ENCODE measurements at places on chromosomes 13 and 19.

DNA sequence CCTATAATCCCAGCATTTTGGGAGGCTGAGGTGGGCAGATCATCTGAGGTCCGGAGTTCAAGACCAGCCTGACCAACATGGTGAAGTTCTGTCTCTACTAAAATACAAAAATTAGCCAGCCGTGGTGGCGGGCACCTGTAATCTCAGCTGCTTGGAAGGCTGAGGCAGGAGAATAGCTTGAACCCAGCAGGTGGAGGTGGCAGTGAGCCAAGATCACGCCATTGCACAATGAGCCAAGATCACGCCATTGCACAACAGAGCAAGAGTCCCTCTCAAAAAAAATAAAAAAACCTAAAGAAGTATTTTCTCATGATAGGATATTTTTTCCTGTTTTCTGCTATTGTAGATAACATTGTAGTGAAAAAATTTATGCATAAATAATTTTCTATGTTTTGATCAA is 13.3 kb downstream of the IFT88 start:
- no peak for DNase-seq

- peak; percentile 38 for DNase-seq
Measured at GRCh38 chr19:49421039-49421877, 2.0 kb downstream of the PTH2 start.

DNA sequence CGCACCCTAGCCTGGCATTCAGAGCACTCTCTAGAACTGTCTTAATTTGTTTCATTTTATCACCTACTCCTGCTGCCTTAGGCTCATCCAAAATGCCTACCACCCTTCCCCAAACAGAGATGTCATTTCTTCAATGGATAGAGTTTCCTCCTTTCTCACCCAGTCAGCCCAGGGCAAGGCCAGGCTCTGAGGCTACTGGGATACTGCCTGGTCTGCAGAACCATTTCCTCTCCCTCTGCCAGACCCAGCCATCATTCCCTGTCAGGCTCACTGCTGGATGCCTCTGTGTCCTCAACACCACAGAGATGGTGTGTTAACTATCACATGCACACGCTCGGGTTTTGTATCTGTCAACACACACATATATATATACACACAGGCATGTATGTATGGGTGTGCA is 47.2 kb downstream of the C13orf42 start:
- no peak for DNase-seq

DNA sequence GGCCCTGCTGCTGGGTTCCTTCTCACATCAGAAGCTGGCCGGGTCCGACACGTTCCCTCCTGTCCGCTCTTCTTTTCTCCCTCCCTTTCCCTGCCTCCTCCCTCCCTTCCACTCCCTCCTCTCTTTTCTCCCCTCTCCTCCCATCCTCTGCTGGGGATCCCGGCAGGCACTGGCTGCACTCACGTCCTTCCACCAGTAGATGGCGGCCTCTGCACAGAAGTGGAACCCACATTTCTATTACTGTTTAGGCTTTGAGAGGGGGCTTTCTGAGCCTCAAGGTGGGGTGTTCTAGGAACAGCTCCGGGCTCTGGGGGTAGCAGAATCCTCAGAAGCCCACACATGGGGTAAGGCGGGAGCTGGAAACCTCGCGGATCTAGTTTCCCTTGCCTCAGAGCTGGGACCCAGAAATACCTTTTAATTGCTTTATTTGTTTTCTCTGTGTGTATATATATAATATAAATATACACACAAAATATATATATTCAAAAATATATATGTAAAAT is 294.2 kb downstream of the ZNF536 start:
- DNase-seq, result peak; percentile 37

- no peak for DNase-seq
Measured at GRCh38 chr19:57771417-57771816, 1.9 kb downstream of the ZNF586 start.

GRCh38 chr19:18742838-18743783 is 48.0 kb downstream of the COMP start:
- no peak for DNase-seq

GRCh38 chr19:1884291-1884718 is 991 bp downstream of the ABHD17A start:
- no peak for DNase-seq

DNA sequence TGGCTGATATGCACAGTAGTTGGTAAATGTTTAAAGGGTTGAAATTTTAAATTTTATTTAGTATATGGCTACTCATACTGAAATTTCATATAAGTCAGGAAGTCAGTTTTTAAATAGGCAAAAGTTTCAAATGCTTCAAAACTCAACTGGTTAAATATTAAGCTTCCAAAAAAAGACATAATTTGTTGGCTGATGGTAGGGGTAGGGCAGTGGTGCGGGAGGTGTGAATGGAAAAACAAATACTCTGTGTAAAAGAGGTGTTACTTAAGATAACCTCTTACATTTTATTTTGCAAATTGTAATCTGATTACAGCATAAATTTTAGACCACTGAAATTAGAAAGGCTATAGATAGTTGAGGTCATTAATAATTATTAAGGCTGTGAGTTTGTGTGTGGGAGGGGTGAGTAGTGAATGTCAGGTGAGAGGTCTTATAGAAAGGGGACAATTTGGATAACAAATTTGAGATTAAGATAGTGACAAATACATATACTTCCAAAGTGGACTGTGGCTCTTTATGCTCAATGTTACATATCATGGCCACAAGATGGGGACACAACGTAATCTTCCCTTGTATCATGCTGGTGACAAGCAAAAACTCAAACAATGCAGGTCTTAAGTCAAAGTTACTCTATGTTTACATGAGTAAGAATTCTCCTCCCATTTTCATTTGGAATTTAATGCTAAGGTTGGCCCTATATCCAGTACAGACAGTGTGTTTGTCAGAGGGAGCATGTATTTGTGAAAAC is 36.6 kb upstream of the OXGR1 start:
- no peak for DNase-seq

DNA sequence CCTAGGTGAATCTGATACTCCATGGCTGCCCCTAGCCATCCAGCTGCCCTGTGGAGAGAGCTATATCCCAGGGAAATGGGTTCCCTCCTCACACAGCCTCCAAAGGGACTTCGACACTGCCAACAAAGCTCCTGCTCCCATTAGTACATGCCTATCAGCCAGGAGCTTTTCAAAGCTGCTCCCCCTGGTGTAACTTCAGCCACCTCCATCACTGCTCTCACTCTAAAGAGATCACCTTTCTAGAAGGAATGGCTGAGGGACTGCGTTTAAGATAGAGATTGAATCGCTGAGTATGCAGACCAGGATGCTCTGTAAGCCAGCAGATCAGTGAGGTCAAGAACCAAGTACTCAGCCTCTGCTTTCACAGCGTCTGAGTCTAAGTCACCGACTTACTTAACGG is 213.7 kb downstream of the NALCN start:
- no peak for DNase-seq

DNA sequence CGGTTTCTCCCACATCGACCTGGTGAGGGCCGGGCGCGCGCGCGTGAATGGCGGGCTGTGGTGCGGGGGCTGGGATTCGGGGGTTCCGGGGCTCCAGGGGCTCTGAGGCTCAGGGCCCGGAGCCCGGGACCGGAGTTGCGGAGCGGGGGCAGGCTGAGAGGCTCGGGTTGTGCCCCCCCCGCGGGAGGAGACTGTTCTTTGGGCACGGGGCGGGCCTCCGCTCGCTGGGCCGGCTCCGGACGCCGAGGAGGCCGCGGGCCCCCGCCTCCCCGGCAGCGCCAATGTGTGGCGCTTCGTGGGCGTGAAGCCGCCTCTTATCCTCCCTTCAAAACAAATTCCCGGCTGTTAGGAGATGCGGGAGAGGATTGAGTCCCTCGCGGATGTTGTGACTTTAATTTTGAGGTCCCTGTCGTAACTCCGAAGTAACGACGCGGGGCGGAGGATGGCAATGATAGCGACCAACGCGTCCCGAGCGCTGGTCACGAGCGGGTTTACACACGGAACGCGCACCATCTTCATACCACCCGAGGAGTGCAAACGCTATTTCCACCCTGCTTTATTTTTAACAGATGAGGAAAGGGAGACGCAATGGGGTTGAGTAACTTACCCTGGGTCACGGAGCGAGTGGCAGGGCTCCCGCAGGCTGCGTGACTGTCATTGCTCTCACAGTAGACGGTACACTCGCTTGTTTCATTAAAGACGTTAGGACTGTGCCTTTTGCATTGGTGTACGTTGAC is 536 bp downstream of the UBA2 start:
- DNase-seq, result peak; percentile 45

GRCh38 chr19:7292352-7292949 is 1.8 kb downstream of the INSR start:
- no peak for DNase-seq

- DNase-seq, result no peak
Measured at GRCh38 chr19:7355151-7355820, 6.5 kb downstream of the ARHGEF18 start.

GRCh38 chr19:46240693-46241092 is 11.2 kb downstream of the IGFL1 start:
- no peak for DNase-seq

GRCh38 chr13:80118099-80118498 is 222.8 kb downstream of the SPRY2 start:
- DNase-seq, result no peak

- DNase-seq, result no peak
Measured at GRCh38 chr13:106599875-106600797, 32.2 kb upstream of the ARGLU1 start.

DNA sequence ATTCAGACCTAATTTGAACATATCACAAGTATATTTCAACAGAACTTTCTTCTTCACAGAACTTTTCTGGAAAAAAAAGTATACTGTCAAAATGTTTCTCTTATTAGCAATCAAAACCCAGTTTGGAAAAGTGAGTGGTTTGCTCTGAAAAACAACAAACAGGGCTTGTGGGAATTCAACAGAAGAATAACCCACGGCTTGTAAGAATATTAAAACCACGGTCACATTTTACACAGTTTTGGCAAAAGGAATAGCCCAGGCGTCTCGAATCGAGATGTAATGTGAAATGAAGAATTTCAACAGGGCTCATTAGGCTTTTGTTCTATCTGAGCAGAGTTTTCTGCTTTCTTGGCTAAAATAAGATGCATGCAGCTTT is 70.7 kb downstream of the COL4A2 start:
- DNase-seq, result no peak

DNA sequence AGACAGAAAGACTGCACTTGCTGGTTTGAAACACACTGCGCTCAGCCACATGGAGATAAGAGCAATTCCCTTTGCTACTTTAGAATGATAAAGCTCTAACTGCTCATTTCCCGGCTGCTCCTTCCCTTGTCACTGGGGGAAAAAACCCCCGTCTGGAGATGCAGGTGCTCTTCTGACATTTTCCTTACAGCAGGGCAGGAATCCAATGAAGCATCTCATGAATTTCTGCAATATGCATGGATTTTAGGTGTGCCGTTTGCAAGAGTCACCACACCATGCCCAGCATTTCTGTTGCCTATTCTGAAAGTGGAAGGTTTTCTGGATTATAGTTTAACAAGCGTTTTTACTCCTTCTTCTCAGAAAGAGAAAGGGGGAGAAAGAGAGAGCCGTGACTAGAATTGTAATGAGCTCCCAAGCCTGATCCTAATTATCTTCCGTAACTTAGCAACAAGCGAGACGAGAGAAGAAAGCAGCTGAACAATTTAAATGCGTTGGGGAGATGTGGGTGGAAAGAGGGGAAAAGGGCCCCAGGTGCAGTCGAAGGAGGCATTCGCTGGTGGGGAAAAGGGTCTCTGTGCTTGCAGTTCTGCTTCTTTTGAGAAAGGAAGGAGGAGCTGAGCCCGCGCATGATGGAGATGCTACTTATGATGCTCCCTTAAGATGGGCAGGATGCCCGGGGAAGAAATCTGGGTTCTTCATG is 76.6 kb upstream of the SPATA13 start:
- DNase-seq, result no peak

DNA sequence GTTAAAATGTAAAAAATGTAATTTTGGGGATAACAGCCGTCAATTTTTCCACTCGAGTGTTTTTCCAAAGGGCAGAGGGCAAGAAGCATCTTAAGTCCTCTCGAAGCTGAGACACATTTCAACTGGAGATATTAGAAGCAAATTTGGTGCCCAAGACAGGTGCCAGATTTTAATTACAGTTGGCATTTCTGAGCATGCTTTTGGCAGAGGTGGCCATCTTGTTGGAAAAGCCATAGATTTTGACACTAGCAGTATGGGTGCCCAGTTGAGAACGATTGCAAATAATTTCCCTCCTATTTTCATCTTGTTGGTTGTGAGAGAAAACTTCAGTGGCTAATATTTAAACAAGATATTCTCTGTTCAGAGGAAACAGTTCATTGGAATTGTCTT is 146.3 kb downstream of the TM9SF2 start:
- no peak for DNase-seq

DNA sequence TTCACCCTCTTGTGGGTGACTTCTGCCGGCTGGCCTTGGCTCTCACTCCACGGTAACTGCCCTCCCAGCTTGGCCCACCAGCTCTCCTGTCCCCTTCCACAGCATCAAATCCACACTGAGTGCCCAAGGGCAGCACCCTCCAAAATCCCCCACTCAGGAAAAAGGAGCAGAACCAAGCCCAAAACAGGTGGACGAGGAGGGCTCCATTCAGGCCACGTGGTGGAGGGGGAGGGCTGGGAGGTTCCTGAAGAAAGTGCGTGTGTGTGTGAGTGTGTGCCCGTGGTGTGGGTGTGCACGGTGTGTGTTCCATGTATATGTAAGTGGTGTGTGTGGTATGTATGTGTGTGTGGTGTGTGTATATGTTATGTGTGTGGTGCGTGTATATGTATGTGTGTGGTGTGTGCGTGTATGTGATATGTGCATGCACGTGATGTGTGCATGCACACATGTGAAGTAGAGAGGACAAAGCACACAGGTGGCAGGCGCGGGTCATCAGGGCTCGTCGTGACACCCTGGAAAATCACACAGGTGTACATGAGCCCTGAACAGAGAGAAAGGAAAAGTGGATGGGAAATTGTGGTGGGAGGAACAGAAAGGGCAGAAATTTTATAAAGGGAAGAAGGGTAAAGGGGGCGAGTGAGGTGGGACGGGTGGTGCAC is 76.9 kb downstream of the COL4A1 start:
- no peak for DNase-seq

GRCh38 chr19:52943884-52944643 is 18.6 kb downstream of the ZNF816 start:
- no peak for DNase-seq
